Eye (tissue), 1 donor: ENCODE measurements at places on chromosomes 7 and 10.
A peak's percentile ranks its signal among the peaks of the same experiment; 100 is the strongest.

DNA sequence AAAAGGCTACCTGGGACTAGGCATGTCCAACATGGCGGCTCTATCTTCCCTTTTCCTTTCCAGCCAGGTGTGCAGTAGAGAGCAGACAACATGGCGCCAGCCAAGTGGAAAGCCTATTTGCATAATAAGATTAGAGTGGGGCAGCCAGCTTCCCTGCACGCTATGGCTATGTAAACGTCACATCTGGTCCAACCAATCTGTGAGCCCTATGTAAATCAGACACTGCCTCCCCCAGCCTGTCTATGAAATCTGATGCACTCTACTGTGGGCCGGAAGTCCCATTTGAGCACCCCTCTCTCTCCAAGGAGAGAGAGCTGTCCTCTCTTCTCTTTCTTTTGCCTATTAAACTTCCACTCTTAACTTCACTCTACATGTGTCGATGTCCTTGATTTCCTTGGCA is 984.9 kb upstream of the AUTS2 start:
- peak; percentile 31 for DNase-seq

DNA sequence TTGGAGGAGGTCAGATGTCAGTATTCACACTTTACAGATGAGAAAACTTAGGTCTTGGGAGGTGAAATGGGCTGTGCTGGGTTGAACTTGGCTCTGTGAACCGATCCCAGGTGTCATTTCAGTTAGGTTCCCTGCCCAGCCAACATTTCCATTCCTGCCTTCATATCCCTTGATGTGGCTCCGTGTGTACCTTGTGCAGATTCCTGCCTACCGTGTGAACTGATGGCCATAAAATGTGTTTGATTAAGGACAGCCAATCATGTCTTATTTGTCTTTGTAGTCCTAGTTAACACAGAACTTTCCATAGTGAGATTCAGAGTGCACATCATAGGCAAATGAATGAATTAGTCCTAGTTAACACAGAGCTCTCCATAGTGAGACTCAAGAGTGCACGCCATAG is 101.0 kb upstream of the GATA3 start:
- DNase-seq: no peak

- DNase-seq: no peak
Observed at GRCh38 chr10:8921568-8921967, 867.1 kb downstream of the GATA3 start.

DNA sequence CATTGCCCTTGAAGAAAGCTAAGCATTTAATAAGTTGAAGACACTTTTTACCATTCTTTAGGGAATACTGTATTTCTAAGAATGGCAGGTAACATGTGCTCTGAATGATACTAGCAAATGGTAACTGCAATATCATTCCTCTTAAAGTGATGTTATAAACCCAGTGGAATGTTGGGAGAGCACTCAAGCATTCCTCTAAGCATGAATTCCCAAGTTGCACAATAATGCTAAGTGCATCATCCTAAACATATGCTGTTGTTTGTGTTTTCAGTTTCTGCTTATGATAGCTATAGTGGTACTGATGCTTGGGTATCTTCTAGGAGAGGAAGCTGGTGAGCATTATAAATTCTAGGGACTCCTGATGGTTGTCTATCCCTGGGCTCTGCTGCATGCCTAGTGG is 673.9 kb downstream of the PHTF2 start:
- no peak for DNase-seq

DNA sequence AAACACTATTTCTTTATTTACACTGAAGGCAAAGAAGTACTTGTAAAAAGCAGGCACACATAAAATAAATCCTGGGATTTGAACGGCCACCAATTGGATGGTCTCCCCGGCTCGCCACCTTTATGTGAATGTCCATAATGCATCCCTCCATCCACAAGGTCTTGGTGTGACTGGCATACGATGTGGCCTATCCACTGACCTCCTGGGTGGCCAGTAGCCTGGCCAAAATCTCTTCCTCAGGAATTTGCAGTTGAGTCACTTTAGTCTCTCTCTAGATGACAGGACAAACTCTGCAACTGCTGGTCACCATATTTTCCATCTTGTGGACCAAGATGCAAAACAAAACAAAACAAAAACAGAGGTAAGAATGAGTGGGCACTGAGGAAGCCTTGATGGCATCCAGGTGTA is 39.1 kb downstream of the CDK1 start:
- no peak for DNase-seq

DNA sequence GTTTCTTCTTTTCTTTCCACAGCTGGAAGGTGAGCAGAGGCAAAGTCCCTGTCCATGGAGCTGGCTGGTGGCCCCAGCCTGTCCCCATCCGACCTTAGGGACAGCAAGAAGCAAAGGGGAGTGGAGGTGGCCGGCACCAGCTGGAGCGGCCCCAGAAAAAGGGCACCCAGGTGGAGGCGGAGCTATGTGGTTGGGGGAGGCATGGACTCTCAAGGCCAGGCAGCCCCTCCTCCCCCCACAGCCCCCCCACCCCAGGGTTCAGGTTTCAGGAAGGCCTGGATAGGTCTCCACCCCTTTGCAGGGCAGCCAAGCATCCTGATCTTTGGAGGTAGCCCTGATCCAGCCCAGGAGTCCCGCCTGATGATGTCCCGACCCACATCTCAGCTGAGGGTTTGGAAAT is at the start of gene SSC4D:
SSC4D (minus strand) TSS at position 161 of the 400 bp plus-strand sequence. CDS start 5,258 bp downstream, outside the sequence.
- peak; percentile 18 for DNase-seq

GRCh38 chr10:5889624-5890451 is at the start of the genes ANKRD16 and FBH1:
Gene ANKRD16, minus strand, starts transcription at chr10:5889893. Its CDS starts 539 bp downstream, at chr10:5889354.
Gene FBH1, plus strand, starts transcription at chr10:5890243. Its CDS starts 103 bp downstream, at chr10:5890346.
- DNase-seq: peak; percentile 99

- peak; percentile 38 for DNase-seq
Observed at GRCh38 chr10:96765406-96766240, 45.3 kb upstream of the PIK3AP1 start.

GRCh38 chr10:75542906-75543305 is 111.5 kb downstream of the LRMDA start:
- peak; percentile 72 for DNase-seq

DNA sequence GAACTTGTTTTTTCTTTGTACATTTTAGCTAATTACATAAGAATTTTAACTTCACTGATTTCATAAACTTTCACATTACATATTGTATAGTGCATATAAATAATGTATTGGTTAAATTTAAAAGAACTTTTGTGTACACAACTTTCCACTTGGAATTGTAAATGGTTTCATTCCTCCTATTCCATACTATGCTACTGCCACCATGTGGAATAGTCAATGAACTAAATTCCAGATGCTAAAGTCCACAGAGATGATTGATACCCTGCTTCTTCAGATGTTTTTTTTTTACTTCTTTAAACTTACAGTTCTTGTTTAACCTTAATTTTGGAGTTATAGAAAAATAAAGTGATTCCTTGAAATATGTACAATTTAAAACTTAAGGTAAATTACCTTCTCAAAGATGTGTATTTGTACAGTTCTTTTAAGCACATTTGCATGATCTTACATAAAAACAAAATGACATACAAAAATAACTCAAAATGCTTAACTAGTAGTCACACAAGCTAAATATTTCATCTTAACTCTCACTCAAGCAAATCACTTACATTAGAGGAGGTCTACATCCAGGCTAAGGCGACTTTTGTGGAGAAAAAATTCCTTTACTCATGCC is 247.6 kb upstream of the HGF start:
- peak; percentile 59 for DNase-seq

DNA sequence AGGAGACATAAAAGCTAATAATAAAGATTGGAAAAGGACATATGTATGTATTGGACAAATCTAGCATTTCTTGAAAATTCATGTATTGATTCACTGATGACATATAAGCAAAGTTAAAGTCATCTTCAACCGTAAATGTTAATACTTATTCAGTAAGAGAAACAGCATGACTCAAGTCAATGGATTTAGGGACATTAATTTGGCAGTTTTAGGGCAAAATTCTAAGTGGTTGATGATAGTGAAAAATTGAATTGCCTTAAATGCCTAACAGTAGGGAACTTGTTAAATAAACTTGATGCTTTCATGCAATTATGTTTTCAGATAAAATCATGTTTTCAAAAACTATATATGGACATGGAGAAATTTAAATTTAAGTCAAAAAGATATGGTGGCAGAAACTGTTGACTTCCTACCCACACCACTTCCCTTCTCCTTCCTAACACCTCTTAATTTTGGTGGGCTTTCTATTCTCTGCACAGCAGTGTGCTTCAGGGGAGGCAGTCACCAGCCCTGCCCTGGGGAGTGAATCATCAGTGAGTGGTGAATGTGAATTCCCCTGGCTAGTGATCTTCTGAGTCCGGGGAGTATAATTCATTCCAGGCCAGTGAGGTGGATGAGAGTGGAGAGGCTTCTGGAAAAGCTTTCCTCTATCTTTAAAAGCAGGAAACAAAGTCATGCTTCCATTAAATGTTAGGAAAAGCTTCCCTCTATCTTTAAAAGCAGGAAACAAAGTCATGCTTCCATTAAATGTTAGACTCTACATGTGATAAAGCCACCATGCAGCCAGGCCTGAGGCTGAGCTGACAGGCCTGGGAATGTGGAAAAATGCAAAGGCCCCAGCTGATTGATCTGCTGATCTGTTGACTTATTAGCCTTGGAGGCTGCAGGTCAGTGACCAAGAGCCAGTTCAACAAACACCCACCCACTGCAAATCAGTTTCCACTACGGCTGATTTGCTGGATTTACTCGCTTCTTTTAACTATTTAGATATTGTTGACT is 25.2 kb upstream of the ITGB1 start:
- DNase-seq: no peak

DNA sequence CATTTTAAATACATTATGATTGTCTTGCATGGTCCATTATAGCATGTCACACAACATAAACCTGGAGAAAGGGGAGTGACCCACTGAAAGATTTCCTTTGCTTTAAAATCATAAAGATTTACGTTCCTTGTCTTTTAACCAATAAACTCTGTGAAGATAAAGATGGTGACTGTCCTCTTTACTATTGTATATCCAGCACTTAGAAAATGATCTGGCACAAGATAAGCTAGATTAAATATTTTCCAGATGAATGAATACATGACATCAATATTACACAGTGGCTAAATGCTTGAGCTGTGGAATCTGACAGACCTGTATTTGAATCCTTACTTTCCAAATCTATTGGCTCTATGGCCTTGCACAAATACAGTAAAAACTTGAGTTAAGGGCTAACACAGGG is 938.4 kb downstream of the SORCS1 start:
- DNase-seq: peak; percentile 16

- peak; percentile 72 for DNase-seq
Observed at GRCh38 chr10:78473006-78473405, 439.3 kb downstream of the RPS24 start.

- DNase-seq: no peak
Observed at GRCh38 chr10:131803860-131804425, 96.9 kb upstream of the PPP2R2D start.

GRCh38 chr7:44541028-44541869 is at the start of gene NPC1L1:
Gene NPC1L1, minus strand, starts transcription at chr7:44541330. Its CDS starts 71 bp downstream, at chr7:44541259.
- DNase-seq: no peak

DNA sequence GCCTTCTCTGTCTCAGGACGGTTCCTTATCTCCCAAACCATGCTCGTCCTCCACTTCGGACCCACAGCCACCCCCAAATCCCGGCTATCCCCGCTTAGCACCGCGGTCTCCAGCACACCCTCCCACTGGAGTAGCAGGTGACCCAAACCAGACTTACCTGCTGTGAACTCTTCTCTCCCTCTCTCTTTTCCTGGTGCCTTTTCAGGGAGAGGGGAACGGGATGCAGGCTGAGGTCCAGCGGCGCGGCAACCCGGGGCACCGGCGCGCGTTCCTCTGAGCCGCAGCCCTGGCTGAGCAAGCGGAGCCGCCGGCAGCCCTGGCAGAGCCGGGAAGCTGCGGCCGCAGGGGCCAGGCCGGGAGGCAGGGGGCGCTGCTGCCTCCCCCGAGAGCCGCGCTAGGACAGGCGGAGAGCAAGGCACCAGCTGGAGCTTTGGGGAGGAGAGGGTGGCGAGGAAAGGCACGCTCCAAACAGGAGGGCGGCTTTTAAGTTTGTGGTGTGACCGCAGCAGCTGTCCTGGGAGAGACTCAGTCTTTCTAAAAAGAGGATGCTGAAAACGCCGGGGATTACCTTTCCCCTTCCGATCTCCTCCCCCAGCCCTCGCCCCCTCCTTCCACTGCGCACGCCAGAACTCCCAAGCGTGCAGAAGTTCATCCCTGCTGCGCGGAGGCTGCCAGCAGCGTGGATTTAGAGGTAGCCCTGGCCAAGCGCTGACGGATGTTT is at the start of gene SEMA3D:
SEMA3D (minus strand) TSS at position 536 of the 721 bp plus-strand sequence. CDS start 65,165 bp downstream, outside the sequence.
- peak; percentile 96 for DNase-seq

DNA sequence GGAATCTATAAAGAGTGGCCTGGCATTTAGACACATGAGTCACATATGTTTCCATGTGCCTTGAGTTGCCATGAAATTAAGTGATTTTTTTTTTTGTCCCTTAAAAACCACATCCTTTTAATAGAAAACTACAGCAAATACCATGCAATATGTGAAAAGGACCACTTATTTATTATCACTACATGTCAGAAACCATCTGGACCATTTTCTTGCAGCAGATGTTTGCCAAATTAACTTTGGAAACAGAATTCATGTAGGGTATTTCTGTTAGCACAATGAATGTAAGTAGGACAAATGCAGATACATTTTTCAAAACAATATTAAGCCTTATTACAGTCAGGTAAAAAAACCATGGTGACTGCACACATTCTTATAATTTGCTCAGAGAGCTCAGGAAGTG is 230.6 kb downstream of the REEP3 start:
- DNase-seq: no peak

- no peak for DNase-seq
Observed at GRCh38 chr7:138075350-138075749, 909 bp upstream of the AKR1D1 start.

- peak; percentile 60 for DNase-seq
Observed at GRCh38 chr7:91082852-91083495, 181.3 kb upstream of the FZD1 start.
